ENCODE measurements at places on chromosomes 1 and 21. TPM values are rescaled to one million over a fixed set of nuclear protein-coding genes. Genes with fewer than 3 reads are reported as not detected.

- no peaks in the 10 kb centered on the region for H3K27me3 ChIP-seq
- no peaks in the 10 kb centered on the region for H3K4me1 ChIP-seq
- H3K27ac ChIP-seq, result no peak overlapping the region
- H3K36me3 ChIP-seq, result no peaks in the 10 kb centered on the region
- no peak overlapping the region for H3K4me3 ChIP-seq
Observed at GRCh38 chr1:191690931-191691330, 467.3 kb upstream of the RGS18 start.

DNA sequence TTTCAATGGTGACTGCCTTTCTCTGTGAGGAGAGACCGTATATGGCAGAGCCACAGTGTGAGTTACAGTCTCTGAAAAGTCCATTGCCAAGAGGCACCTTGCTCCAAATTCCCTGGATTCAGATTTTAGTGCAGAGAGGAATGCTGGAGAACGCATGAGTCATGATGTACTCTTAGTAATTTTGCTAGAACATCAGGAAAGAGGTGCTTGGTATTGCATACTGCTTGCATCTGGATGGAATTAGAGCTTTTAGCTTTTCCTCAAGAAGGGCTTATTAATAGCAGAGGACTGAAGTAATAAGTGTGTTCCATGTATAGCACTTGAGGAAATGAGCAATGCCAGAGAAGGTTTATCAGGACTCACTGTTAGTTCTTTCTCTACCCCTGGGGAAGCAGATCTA is 40.5 kb upstream of the AKT3 start:
- no peaks in the 10 kb centered on the region for H3K27me3 ChIP-seq
- no peak overlapping the region for H3K27ac ChIP-seq
- H3K4me3 ChIP-seq, result no peak overlapping the region
- DNase-seq, result no peak
- no peaks in the 10 kb centered on the region for H3K36me3 ChIP-seq
- H3K4me1 ChIP-seq, result no peaks in the 10 kb centered on the region

Gene FGR
- 38.8 TPM for total RNA-seq

Gene GBP5
- total RNA-seq, result 4.6 TPM

Gene CCSAP
- 2.8 TPM for total RNA-seq

Gene CYP2J2
- 243 TPM for total RNA-seq

Data from Peyer's patch (tissue), 4 donors.